SK-N-DZ (cell line): ENCODE measurements at places on chromosomes 3 and 15.

- no peak for DNase-seq
These were observed 53.3 kb downstream of the TIPARP start for GRCh38 chr3:156727519-156728205.

DNA sequence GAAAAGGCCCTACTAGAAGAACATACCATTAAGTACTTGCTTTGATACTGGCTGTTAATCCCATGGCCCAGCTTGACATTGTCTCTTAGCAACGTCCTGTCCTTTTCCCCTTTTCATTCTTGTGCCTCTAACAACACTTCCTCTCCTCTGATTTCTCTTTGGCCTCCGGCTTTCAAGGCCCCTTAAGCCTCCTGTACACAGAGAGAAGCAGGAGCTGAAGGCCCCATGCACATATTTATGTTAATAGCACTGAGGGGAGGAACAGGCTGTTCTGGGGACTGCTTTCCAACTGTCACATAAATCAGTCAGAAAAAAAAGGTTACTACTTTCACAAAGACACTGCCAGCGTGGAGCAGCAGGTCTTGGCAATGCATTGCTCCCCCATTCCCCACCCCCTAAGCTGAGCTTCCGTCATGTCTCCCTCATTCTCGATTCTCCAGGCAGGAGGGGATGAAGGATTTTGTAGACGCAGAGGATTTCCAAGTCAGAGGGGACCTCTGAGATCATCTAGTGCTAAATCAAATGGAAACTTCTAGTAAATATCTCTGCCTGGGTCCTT lies 257.4 kb upstream of the ADAMTS9 start:
- no peak for DNase-seq

DNA sequence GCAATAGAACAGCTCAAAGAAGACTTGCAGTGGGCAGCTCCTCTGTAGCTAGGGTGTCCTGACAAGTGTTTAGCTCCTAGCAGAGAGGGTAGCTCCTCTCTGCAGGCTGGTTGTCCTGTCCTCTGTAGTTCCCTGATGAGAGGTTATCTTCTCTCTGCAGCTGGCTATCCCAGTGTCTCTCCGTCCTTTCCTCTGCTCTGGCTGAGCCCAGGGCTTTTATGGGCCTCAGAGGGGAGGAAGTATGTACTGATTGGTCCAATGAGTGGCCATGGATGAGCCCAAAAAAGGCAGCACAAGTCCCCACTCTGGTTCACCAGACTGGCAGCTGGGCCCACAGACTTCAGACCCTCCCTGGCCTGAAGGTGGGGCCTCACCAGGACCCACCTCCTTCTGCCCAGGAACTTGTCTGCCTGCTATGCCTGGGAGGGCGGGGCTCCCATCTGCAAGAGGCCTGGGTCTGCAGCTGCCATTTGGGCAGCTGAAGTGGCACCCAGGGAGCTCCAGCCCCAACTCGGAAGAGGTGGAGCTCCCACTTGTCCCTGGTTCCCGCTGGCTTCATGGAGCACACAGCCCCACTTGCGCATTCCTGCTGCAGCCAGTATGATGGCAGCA lies 27.2 kb upstream of the MEX3B start:
- no peak for DNase-seq

DNA sequence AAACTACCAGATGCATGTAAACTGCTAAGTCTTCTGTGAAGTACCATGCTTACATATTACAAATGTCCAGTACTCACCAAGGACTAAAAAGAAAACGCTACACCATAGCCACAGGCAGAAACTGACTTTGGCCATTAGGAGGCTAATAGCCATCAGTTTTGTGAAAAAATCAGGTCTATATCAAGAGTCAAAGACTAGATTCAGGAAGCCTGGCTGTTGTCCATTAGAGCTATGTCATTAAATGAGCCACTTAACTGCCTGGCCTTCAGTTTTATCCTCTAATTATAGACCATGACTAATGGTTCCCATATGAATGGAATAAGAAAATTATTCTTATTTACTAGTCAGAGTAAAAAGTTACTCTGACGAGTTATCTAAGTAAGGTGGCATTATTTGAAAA lies 144.1 kb downstream of the VPS13C start:
- no peak for DNase-seq

DNA sequence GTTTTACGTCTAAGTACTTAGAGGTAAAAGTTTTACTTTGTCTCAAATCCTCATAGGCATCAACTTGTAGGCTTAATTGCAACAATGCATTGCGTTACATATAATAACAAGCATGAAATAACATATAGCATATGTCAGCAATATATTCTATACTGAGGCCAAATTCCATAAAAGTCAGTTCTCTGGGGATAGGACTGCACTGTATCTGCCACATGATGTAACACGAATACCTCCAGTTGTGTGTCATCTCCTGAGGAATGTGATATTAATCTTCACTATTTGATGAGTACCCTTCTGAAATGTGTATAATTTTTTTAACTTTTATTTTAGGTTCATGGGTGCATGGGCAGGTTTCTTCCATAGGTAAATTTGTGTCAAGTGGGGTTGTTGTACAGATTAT lies 126.4 kb downstream of the IMPG2 start:
- DNase-seq = no peak
